Fibroblast of mammary gland (primary cell): ENCODE measurements at places on chromosomes 2 and 18.

DNA sequence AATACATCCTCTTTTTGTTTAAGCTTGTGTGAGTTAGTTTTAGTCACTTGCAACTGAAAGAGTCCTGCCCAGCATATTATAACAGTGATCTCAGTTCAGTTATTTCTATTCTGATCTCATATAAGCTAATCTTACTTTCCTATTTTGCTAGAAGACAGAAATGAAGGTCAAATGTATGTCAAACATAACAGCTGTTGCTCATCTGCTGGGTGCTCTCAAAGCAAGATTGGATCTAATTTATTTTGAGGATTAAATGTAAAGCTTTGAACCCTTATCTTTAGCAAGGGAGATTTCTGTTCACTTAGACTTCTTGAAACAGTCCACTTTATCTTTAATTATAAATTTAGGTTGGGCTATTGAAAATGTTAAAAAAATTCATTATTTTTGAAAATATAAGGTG lies 31.2 kb downstream of the CRYGD start:
- DNase-seq: no peak

DNA sequence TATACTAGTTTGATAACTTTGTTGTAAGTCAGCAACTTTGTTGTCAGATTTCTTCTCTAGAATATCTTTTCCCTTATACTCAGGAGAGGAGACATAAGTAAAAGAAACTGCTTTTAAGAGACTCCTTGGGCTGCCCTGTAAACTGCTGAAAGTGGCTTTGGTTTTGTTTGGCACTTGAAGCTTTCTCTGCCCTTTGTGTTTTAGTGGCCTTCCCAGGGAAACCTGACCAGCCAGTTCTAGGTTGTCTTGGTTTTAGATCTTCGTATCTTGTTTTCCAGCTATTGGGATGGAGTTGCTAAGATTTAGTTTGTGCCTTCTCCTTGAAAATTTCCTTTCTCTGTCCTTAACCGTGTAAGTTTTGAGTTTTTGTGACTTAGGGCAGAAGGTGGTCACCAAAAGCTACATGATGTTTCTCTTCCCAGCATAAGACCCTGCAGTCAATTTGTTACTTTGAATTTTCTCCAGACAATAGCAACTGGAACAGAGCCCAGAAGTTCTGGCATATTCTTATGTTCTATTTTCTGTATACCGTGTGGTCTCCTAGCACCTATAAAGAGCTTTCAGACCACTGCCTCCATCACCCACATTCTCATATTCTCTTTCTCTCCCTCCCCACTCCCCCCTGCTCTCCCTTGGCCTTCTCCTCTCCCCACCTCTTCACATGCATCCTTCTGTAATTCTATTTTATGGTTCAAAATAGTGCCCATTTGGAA lies 81.1 kb downstream of the BOLA3 start:
- DNase-seq: no peak

- DNase-seq: no peak
Observed at GRCh38 chr2:233817995-233818638, 36.2 kb downstream of the HJURP start.

DNA sequence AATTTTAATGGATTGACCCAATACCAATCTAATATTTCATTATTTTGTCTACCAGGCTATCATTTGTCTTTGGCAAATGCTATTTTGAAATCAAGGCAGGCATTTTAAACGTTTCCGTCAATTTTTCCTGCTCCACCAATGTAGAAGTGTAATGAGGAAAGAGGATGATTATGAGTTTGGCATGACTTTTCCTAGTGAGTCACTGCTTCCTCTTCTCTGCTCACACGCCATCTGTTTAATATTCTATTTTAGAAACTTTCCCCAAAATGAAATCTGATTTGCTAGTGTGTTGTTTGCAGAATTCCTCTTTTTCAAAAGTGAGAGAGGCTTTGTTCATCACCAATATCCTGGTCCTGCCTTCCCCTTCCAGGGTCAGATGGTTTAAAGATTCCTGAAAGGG lies 42.5 kb upstream of the PID1 start:
- DNase-seq: peak; percentile 90

GRCh38 chr2:27184115-27184514 lies 27.7 kb upstream of the ATRAID start:
- peak; percentile 57 for DNase-seq

- DNase-seq: no peak
Observed at GRCh38 chr2:235446082-235446481, 47.8 kb upstream of the AGAP1 start.

DNA sequence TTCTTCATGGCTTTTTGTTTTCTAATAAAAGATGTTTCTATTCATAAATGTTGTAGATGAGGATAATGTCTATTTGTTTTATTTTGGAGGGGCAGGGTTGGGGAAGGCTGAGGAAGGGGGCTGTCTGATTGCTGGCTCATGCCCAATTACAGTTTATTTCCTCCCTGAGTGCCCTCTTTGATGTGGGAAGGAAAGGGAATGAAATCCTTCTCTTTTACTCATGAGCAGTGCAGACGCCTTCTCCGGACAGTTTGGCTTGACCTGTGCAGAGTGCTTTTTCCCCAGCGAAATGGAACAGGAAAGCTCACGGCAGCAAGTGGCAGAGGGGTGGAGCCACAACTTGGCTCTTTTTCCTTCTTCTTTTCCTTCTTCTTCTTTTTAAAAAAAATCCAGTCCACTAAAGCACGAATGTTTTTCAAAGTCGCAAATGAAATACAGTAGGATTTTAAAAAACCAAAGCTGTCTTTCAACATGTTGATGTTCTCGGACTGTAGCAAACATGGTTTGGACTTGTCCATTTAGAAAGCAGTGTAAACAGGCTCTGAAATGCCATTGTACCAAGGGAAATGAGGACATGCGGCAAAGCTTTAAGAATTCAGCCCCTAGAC lies 34.5 kb downstream of the RAB31 start:
- DNase-seq: peak; percentile 49

DNA sequence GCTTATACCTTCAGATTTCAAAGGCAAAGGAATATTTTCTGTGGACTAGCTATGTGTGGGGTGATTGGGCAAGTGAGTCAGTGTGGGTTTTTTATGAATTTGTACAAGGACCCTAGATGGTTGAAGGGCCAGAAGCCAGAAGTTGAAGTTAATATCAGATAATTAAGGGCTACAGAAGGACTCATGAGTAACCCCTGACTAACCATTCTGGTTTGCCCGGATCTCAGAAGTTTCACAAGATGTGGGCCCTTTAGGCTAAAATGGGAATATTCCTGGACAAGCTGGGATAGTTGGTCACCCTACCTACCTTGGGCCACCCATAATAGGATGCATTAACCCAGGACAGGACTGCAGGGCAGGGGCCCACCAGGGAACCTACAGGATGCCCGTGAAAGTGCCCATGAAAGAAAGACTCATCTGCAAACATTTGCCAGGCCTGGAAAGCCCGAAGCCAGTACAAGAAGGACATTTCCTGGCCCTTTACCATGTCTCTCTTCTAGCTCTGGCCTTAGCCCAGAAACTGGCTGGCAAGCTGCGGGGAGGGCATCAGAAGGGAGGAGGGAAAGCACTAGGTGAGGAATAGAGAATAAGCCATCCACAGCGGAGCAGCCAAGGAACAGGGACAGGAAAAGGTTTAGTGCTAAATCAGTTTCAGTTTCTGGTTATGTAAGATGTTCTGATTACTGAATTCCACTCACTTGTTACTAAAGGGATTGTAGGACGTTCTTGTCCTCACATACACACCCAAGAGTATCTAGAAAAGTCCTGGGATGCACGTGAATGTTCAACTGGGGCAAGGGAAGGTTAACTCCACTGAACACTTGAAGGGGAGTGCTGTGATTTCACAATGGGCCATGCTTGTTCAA lies 33.6 kb downstream of the GCG start:
- peak; percentile 96 for DNase-seq

DNA sequence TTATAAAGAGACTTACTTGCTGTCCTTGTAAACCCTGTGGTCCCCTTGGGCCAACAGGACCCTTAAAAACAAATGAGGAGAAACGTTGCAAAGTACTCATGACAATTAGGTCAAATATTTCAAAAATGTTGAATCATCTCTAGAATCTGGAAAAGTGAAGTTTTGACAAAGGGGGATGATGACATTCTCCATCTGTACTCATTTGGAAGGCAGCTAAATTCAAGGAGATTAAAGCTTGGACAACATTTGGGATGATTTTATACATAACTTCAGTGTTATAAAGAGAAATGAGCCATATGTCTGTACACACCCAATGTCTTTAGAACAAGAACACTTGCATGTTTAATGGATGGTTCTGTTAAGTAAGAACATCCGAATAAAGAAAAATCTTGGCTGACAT lies 92.9 kb downstream of the COL5A2 start:
- peak; percentile 84 for DNase-seq

GRCh38 chr18:63112706-63113105 lies 206.9 kb downstream of the BCL2 start:
- DNase-seq: no peak

DNA sequence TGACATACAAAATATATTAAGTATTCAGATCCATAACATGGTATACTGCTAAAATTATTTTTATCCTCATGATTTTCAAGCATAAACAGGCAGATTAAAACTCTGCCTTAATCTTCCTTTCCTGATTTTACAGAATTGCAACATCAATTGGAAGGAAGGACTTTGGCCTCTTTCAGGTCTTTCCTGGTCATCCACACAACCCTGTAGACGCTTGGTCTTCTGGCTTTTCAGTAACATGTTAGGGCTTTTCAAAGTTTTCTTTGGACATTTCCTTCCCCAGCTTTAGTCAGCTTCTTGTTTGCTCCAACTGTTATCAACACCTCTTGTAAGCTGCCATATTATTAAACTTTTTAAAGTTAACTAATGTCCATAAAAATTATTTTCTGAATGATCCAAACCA lies 1364.9 kb upstream of the NRXN1 start:
- no peak for DNase-seq

DNA sequence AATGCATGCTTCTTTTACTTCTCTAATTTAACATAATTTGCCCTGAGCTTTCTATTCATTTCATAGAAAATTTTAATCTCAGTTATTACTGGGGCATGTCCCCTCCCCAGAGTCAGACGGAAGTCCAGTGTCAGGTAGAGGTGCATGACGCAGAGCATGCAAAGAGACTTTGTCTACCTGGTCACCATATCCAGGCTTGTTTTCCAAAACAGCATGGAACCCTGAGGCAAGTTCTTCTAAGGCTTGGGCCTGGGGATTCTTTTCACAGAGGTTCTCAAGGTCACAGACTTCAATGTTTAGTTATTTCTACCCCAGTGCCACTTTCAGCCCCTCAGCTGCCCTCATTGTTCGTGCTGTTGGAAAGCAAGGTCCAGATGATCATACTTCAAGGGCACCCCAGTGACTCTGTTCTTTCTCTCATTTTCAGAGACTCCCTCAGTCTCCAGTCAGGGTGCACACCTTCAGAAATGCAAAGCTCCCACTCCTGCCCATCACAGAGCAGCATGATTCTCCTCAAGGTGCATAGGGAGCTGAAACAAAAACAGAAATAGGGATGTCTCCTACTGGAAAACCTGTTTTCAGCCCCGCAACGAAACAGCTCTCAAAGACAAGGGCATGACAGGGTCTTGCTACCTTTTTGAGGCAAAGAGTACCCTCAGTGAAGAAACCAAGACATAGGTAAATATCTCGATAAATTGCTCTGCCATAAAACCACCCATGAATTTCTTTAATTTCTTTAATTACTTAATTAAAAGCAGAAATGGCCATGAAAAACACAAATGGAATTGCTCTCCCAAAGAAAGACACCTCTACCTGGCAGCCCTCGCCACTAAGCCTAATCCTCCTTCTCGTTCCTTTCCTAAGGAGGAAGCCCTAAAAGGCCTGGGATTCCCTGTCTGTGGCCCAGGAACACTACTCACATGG lies 9.5 kb upstream of the EVA1A start:
- no peak for DNase-seq

- DNase-seq: no peak
Observed at GRCh38 chr2:120312076-120312475, 33.9 kb upstream of the INHBB start.

DNA sequence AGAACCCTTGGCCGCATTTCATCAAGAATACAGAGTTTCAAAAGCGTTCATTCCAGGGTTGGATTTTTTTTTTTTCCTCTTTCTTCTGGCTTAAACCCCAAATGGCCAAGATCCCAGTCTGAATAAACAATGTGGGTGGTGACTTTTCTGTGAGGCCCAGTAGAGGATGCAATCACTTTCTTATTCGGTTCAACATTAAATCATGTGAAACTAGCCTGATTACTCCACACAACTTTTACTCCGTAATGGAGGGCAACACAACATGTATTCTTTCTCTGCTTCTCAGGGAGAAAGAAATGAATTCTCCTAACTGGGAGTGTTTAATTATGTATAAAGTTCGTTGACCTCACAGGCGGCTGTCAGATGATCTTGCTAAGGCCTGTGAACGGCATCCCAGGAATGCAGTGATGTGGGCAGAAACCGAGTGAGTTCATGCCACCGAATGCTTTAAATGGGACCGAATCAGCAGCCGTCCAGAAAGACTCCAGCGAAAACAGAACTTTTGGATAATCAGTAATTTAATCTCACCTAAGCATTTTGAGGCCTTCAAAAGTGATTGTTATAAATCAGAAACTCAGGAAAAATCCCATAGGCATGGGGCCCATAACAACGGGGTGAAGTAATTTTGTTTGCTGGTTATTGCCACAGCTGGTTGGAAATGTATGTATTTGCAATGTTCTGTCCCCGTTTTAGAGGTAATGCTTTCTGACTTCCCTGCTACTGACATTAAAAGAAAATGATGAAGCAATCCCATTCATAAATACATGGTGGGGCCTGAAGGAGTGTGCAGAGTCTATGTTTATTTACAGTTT lies 81.5 kb downstream of the BCL2 start:
- DNase-seq: peak; percentile 90

DNA sequence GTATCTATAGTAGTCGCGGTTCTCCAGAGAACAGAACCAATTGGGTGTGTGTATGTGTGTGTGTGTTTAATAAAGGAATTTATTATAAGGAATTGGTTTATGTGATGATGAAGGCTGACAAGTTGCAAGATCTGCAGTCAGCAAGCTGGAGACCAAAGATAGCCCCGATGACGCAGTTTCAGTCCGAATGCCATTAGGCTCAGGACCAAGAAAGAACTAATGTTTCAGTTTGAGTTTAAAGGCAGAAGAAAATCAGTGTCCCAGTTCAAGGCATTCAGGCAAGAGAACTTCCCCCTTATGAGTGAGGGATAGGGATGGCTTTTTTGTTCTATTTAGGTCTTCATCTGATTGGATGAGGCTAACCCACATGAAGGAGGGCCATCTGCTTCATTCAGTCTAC lies 221.6 kb downstream of the HNMT start:
- no peak for DNase-seq

DNA sequence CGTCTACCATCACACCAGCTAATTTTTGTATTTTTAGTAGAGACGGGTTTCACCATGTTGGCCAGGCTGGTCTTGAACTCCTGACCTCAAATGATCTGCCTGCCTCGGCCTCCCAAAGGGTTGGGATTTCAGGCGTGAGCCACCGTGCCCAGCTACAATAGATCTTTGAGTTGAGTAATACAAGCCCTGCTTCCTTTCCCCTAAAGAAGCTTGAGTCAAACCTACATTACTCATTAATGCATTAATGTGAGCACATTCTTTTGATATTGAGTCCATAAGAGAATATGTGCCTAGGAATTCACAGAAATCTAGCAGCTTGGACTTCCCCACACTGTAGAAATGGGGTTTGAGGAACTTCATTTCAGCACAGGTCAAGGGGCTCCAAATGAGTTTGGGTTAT lies 39.6 kb downstream of the PSMG2 start:
- peak; percentile 87 for DNase-seq
